ENCODE measurements at places on chromosomes 3 and 15.

- peak; percentile 23 for DNase-seq
These were observed 546 bp downstream of the TRIM59 start for GRCh38 chr3:160448845-160449635.

DNA sequence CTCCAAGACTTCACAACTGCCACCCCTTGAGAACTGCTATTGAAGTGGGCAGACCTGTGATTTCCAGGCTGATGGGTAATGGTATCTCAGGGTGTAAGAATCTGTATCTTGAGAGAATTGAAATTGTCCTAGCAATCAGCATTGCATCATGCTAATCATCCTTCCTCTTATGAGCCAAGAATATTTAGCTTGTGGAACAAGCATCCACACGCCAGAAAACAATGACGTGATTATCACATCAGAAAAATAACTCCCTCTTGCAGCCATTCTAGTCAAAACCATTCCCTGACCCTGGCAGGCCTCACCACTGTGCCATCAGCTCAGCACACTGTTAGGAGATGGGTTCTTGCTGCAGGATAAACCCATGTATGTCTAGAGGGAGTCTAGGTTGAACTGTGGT, 6.7 kb downstream of the BCL2L10 start:
- no peak for DNase-seq

DNA sequence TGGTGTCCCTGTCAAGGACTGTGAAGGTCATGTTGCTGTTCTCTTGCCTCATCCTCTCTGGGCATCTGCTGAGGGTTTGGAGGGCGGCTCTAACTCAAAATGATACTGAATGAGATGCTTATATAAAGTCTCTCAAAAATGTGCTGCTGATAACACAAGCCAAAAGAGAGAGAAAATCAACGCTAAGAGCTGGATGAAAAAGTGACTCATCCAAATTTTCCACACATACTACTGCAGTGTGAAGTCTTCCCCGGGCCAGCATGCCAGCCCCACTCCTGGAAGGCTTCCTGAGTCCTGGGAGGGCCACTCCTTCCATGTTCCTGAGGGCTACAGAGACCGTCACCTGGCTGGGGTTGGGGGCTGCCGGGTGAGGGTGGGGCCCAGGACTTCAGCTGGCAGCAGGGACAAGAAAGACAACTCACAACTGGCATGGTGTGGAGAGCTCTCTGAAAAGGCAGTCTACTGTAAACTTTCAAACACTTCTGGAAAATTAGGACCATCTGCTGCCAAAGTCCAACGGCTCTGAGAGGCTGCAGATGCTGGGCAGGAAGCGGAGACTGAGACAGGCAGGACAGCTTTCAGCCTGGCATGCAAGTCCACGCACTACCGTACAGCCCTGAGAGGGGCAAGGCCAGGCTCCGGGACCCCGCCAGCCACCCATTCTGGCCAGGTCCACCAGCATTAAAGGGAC, 200.3 kb downstream of the ADAMTS17 start:
- DNase-seq = no peak

GRCh38 chr15:44738340-44738984, 2.1 kb downstream of the TRIM69 start:
- no peak for DNase-seq

- DNase-seq = peak; percentile 39
These were observed 580.4 kb upstream of the TBL1XR1 start for GRCh38 chr3:177777699-177778098.

GRCh38 chr3:141876891-141877621, 613 bp downstream of the ATP1B3 start:
- peak; percentile 61 for DNase-seq

- DNase-seq = no peak
These were observed 312.3 kb downstream of the EPHA3 start for GRCh38 chr3:89419647-89420241.

GRCh38 chr3:88985491-88985890, 121.9 kb upstream of the EPHA3 start:
- no peak for DNase-seq

DNA sequence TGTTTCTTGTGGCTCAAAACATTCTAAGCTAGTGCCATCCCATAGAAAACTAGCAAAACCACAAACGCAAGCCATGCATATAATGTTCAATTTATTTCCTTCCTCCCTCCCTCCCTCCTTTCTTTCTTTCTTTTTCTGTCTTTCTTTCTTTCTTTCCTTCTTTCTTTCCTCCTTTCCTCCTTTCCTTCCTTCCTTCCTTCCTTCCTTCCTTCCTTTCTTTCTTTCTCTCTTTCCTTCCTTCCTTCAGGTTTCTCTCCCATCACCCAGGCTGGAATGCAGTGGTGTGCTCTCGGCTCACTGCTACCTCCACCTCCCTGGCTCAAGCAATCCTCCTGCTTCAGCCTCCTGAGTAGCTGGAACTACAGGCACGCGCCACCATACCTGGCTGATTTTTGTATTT, 492.8 kb upstream of the PROK2 start:
- no peak for DNase-seq

GRCh38 chr15:84898761-84899160, 14.3 kb downstream of the SLC28A1 start:
- no peak for DNase-seq

DNA sequence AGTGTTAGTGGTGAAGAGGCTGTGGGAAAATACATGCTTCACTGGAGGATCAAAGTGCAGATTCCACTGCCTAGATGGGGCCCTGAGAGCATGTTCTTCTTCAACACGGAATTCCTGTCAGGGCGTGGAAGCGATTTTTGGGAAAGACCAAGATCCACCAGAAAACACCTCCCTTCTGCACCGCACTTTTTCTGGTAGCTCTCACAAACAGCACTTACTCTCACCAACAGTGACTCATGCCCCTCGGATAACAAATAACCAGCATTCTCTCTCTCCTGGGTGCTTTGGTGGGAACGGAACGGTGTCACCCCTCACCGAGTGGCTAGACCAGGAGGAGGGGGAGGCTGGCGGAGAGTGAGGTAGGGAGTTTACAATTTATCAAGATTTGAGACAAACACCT, 40.1 kb downstream of the ADAMTSL3 start:
- DNase-seq = no peak

DNA sequence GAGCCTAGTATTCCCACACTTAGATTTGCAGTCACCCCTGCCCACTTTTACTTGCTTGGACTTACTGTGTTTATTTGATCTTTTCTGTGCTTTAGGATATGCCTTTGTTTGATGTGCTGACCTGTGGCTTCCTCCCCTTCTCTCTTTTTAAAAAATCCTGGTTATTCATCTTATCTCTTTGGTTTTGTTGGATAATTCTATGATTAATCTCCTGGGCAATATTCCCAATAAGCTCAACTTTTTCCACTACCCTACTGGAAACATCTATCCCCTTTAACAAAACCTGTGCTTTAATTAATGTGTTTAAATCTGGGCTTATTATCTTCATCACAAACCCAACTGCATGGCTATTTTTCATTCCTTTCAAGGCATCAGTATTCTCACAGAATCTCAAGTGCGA, 476.0 kb upstream of the TGFBR2 start:
- no peak for DNase-seq

DNA sequence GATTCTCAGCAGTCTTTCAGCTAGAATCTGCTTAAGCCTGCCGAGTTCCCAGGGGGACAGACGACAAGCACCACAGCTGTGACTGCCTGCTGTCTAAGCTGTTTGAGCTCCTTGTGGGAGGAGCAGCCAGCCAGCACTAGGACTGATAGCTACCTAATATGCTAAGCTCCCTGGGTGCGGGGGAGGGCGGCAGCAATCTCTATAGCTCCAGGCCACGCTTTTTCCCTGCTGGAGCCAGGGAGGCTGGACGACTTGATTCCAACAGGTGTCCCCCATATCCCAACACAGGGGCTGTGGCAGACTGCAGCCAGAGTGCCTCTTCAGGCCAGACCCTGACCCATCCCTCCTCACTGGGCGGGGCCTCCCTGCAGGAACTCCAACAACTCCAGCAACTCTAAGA, 134.1 kb upstream of the ARPP21 start:
- DNase-seq = no peak

DNA sequence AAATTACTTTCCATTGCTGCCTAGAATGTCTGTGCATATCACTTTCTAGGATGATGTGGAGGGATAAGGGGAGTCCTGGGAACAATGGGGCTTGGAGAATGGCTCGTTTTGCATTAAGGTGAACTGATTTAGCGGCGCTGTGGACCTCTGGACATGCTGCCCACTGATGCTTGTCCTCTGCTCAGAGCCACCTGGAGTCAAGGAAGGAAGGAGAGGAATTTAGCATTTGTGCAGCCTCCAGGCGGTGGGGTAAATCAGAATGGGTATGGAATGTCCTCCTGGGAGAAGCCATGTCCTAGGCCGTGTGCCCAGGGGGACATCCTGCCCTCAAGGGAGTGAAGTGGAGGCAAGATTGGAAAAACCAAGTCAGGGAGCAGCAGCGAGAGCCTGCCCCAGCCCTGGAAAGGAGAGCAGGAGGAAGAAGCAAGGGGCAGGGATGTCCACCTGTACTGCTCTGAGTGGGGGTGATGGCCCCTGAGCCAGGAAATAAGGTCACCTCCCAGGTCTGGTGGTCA, 37.8 kb downstream of the KY start:
- no peak for DNase-seq

- no peak for DNase-seq
These were observed 286.1 kb upstream of the CTNNB1 start for GRCh38 chr3:40913192-40913591.

DNA sequence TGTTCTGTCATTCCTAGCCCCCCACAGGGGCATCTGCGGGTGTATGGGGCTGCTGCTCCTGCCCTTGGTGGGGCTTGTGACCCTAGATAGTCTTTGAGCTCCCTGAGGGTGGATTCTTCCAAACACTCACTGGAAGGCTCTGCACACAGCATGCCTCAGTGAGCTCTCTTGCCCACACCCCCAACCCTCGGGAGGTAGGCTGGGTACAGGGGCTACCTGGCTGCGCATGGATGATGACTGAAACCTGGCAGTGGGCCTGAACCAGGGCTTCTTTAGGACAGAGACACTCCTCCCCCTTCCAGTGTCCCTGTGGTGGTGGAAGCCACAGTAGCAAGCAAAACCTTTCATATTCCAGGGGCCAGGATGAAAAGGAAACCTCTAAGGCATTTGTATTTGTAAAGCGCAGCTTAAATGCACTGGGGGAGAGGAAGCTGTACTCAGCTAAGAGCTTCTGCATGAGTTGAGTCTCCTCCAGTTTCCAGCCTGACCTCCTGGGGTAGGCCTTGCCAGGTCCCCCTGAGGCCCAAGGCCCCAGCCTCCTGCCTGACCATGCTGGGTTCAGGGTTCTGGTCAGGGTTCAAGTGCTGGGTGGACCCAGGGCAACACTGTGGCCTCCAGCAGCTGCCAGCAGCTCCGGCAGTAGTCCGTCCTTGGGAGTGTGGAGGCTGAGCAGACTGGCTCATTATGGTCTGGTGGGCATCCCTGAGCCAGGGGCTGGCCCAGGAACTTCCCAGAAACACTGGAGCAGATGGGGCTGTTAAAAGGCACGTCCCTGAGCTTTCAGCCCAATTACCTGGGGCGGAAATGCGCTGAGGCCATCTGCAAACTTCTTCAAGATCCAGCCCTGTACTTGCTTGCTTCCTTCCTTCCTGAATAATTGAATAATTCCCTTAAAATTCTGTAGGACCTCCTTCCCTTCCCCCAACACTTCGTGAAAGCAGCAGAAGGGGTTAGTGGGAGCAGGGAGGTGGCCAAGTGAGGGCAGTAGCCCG, 89.7 kb downstream of the HMG20A start:
- no peak for DNase-seq

GRCh38 chr3:4726549-4726948, 233.4 kb downstream of the ITPR1 start:
- no peak for DNase-seq

GRCh38 chr3:64343689-64344430, 118.6 kb upstream of the PRICKLE2 start:
- no peak for DNase-seq

DNA sequence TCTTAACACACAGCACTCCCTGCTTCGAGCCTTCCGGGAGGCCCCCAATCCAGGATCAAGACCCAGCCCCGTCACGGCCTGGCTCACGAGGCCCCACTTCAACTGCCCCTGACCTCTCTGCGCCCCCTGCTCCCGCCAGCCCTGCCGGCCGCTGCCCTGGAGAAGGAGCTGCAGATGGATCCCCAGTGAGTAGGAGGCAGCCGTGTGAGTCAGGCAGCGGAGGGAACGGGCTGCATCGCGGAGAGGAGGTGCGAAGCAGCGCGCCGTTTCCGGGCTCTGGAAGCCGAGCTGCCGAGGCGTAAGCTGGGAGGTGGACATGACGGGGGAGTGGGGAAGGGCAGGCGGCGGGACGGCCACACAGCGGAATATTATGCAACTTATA, 133.4 kb downstream of the TPRA1 start:
- no peak for DNase-seq

- DNase-seq = no peak
These were observed 88.4 kb upstream of the RAP2B start for GRCh38 chr3:153073636-153074035.

DNA sequence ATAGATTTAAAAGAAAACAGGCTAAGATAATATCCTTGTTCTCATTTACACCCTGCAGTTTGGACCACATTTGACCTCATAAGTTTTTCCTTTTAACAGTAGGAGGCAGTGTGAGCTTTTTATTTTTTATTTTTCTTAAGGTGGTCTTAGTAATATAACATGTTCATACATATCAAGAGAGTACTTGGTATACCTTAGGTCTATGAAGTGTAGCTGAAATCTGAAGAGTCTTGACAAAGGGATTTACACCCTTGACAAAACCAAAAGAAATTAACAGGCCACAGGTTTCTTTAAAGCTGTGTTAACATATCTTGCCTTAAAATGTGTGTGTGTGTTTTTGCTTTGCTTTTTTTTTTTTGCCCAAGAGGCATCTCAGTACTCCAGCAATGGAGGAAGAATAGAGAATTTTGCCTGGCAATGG, 3.2 kb downstream of the RAP2B start:
- no peak for DNase-seq

GRCh38 chr15:48334260-48334659, 3.0 kb downstream of the DUT start:
- DNase-seq = no peak

- no peak for DNase-seq
These were observed 49.2 kb downstream of the OXSR1 start for GRCh38 chr3:38214560-38214959.

Data from activated CD4-positive, alpha-beta T cell treated with anti-CD3 and anti-CD28 coated beads, Interleukin-2, amount 10 ng/mL, durations not matched to agents 7 days and 5 days (primary cell).